Esophagus muscularis mucosa (tissue), 4 donors: ENCODE measurements at places on chromosomes 7 and 10. TPM values are rescaled to one million over a fixed set of nuclear protein-coding genes. Genes with fewer than 3 reads are reported as not detected.

DNA sequence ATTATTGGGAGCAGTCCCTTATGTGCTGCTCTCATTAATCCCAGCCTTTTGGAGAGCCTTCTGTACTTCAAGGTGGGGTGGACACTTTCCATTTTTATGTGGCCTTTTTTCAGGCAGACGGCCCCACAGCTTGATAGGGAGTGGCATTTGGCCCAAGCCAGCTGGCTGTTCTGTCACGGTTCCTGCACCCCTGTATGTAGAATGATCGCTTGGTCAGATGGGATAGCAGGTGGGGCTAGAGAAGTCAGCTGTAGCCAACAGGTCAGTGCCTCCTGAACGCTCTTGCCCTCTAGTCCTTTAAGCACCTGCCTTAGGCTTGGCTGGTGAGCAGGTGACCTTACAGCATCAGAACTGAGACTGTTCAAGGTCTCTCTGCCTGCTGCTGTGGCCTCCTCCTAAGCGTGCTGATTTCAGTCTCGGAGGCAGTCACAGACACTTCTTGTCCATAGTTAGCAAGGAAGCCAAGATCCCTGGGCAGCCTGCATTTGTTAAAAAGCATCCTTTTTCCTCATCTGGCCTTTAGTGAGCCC lies 95.3 kb downstream of the LRRC4 start:
- no peaks in the 10 kb centered on the region for H3K27me3 ChIP-seq
- peaks cover 6% of the 10 kb centered on the region for H3K36me3 ChIP-seq
- no peak overlapping the region for H3K27ac ChIP-seq
- no peaks in the 10 kb centered on the region for H3K4me1 ChIP-seq

GRCh38 chr10:97508342-97508741 lies 9.6 kb downstream of the UBTD1 start:
- DNase-seq = no peak
- H3K4me3 ChIP-seq = no peak overlapping the region
- no peaks in the 10 kb centered on the region for H3K36me3 ChIP-seq
- H3K4me1 ChIP-seq = peaks cover 10% of the 10 kb centered on the region

GRCh38 chr7:15954671-15955354 lies 268.3 kb upstream of the MEOX2 start:
- no peaks in the 10 kb centered on the region for H3K4me1 ChIP-seq
- no peak overlapping the region for H3K4me3 ChIP-seq
- H3K27ac ChIP-seq = no peak overlapping the region

GRCh38 chr10:29859521-29860130 lies 199.8 kb downstream of the JCAD start:
- no peak for DNase-seq
- no peak overlapping the region for H3K4me3 ChIP-seq
- no peaks in the 10 kb centered on the region for H3K36me3 ChIP-seq
- peaks cover 41% of the 10 kb centered on the region for H3K4me1 ChIP-seq
- no peaks in the 10 kb centered on the region for H3K27me3 ChIP-seq

GRCh38 chr10:74021248-74022055 lies 23.5 kb downstream of the VCL start:
- H3K4me3 ChIP-seq = no peak overlapping the region
- H3K27me3 ChIP-seq = no peaks in the 10 kb centered on the region

DNA sequence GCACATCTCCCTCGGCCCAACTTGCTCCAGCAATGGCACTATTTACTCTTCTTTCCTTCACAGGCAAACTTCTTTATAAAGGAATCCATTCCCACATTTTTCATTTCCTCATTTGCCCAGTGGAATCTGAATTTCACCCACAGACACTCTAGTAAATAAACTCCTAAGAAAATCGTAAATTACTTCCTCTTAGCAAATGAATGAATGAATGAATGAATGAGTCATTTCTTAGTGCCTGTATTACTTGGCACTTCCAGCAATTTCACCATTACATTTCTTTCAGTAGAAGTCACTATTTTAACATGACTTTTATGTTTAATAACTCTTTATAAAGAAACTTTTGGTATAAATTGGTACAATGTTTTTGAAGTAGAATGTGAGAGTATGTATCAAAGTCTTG lies 55.7 kb downstream of the DDC start:
- no peaks in the 10 kb centered on the region for H3K4me1 ChIP-seq
- DNase-seq = no peak
- no peaks in the 10 kb centered on the region for H3K36me3 ChIP-seq

DNA sequence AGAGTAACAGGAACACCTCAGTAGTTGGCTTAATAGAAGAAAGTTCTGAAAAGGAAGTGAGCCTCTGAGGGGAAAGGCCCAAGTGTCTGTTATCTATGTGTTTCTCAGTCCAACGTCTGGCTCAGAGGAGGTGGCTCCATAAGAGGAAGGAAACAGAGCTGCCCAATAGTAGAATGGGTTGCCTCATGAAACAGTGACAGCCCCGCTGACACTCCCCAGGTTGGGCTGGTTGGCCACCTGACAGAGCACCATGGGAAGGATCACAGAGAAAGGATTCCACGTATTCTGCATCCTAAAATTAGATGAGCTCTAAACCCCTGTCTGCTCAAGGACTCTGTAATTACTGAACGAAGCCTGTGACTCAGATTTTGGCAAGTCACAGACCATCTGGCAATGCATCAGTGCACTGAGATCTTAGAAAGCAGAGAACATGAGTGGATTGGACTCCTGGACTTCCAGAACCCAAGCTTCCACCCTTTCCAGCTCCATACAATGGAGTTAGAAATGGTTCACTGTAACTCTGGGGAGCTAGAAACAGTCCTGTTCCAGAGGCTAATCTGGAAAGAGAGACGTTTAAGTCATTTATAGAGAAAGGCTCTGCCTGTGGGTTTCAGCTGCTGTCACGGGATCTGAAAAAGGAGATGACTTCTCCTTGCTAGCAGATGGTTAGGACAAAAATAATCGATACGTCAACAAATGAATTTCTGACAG lies 2.9 kb downstream of the PKD2L1 start:
- H3K27me3 ChIP-seq = no peaks in the 10 kb centered on the region
- H3K27ac ChIP-seq = no peak overlapping the region
- DNase-seq = no peak
- H3K4me1 ChIP-seq = no peaks in the 10 kb centered on the region

DNA sequence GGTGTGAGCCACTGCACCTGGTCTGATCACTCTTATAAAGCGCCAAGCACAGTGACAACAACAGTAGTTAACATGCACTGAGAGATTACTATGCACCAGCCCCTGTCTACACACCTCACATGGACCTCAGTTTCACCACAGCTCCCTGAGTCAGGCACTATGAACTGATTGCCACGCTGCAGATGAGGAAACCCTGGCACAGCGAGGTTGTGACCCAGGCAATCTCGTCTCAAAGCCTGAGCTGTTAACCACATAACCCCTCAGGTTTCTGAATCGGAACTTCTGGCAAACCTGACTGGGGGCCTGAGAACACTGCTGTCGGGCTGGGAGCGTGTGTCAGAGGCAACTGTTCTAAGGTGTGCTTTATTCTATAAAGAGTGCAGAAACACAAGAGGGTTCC lies 150.8 kb downstream of the RNF216 start:
- H3K27me3 ChIP-seq = no peaks in the 10 kb centered on the region
- H3K4me1 ChIP-seq = peaks cover 75% of the 10 kb centered on the region
- peak overlapping the region; percentile 47 for H3K27ac ChIP-seq
- no peak for DNase-seq

GRCh38 chr10:58291538-58292174 lies 22.7 kb downstream of the CISD1 start:
- H3K4me3 ChIP-seq = no peak overlapping the region
- no peak for DNase-seq
- H3K36me3 ChIP-seq = no peaks in the 10 kb centered on the region
- no peak overlapping the region for H3K27ac ChIP-seq

DNA sequence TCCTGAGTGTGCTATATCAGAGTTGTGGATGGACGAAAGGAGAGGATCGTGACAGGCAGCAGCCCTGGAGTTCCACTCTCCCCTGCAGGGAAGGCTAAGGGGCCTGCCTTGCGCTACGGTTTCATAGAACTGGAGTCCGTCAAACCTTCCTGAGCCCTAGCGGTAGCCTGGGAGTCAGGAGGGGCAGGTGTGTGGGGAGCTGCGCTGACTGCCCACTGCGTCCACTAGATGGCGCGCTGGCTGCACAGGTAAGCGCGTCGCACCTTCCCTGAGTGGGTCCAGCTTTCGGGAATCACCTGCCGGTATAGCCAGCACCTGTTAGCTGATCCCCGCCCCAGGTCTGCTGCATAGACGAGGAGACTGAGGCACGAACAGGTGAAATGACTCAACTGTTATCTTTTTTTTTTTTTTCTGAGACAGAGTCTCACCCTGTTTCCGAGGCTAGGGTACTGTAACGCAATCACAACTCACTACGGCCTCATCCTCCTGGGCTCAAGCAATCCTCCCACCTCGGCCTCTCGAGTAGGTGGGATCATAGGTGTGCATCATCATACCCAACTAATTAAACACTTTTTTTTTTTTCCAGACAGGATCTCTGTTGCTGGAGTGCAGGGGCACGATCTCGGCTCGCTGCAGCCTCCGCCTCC lies 20.2 kb upstream of the BAIAP2L1 start:
- H3K27me3 ChIP-seq = no peaks in the 10 kb centered on the region
- H3K27ac ChIP-seq = no peak overlapping the region
- no peaks in the 10 kb centered on the region for H3K36me3 ChIP-seq
- H3K4me1 ChIP-seq = no peaks in the 10 kb centered on the region

- no peaks in the 10 kb centered on the region for H3K4me1 ChIP-seq
- no peak overlapping the region for H3K4me3 ChIP-seq
- no peaks in the 10 kb centered on the region for H3K36me3 ChIP-seq
- DNase-seq = no peak
These were observed 270.5 kb upstream of the ETV1 start for GRCh38 chr7:14260011-14260410.

DNA sequence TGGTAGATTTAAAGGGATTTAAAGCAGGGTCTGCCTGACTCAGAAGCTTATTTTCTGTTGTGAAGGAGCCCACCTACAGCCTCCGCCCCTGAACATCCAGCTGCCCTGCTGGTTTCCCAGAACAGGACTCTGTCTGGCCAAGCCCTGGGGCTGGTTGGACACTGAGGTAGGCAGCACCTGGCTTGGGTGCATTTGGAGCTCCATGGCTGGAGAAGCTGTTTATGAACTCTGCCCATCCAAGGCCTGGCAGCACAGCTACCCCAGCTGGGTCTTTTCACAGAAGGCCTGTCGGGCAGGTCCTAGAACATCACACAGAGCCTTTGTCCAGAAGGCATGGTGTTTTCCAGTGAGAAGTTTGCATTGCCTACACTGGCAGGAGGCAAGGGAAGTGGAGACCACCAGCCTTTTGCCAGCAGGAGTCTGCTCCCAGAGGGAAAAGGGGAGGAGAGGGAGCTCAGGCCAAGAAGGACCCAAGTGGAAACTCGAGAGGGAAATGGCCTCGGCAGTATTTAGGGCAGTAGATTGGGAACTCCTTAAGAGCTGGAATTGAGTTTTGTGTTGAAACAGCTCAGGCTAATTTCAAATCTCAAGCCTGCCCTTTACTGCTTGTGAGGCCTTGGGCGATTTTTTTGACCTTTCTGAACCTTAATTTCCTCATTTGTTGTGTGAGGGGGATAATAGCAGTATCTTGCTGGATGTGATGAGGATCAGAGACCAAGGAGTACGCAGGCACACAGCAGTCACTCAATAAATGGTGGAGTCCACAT lies 12.3 kb upstream of the PDCD4 start:
- peaks cover 21% of the 10 kb centered on the region for H3K4me1 ChIP-seq
- DNase-seq = no peak
- H3K36me3 ChIP-seq = no peaks in the 10 kb centered on the region
- H3K27me3 ChIP-seq = no peaks in the 10 kb centered on the region

GRCh38 chr7:44796034-44796503 lies 412 bp upstream of the PPIA start:
- no peaks in the 10 kb centered on the region for H3K27me3 ChIP-seq
- DNase-seq = no peak
- H3K27ac ChIP-seq = peak overlapping the region; percentile 100
- peaks cover 44% of the 10 kb centered on the region for H3K4me1 ChIP-seq
- peaks cover 18% of the 10 kb centered on the region for H3K36me3 ChIP-seq

- no peaks in the 10 kb centered on the region for H3K4me1 ChIP-seq
- DNase-seq = no peak
- H3K36me3 ChIP-seq = no peaks in the 10 kb centered on the region
- H3K27ac ChIP-seq = no peak overlapping the region
These were observed 70.0 kb upstream of the PCBD1 start for GRCh38 chr10:70958396-70958795.

DNA sequence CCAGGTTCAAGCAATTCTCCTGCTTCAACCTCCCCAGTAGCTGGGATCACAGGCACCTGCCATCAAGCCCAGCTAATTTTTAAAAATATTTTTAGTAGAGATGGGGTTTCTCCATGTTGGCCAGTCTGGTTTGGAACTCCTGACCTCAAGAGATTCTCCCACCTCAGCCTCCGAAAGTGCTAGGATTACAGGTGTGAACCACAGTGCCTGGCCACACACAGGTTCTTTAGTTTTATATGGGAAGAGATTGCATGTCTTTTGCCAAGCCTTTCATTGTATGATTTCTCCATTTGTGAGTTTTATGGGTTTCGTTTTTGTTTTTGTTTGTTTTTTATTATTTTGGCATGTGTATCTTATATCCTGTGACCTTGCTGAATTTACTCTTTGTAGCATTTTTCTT lies 40.9 kb downstream of the C1GALT1 start:
- H3K4me1 ChIP-seq = peaks cover 7% of the 10 kb centered on the region
- no peak for DNase-seq
- no peak overlapping the region for H3K27ac ChIP-seq
- no peaks in the 10 kb centered on the region for H3K27me3 ChIP-seq
- H3K36me3 ChIP-seq = no peaks in the 10 kb centered on the region

DNA sequence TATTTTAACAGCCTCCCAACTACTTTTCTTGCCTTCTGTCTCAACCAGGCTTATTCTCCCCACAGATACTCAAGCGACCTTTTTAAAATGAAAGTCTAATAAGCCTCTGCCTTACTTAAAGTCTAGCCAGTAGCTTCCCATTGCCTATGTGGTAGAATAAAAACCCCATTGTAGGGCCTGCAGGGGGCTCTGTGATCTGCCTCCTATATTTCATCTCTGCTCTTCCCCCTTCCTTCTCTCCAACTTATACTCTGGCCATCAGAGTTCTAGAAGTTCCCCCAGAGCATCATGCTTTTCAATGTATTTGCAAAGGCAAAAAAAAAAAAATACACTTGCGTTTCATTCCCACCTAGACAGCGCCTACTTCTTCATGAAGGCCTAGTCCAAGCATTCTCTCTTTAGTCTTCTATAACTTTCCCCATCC lies 167.7 kb upstream of the ADO start:
- no peaks in the 10 kb centered on the region for H3K36me3 ChIP-seq
- no peak for DNase-seq
- H3K4me3 ChIP-seq = no peak overlapping the region
- H3K27ac ChIP-seq = peak overlapping the region; percentile 33
- peaks cover 4% of the 10 kb centered on the region for H3K4me1 ChIP-seq
- no peaks in the 10 kb centered on the region for H3K27me3 ChIP-seq

- H3K4me3 ChIP-seq = no peak overlapping the region
- H3K4me1 ChIP-seq = no peaks in the 10 kb centered on the region
- H3K36me3 ChIP-seq = no peaks in the 10 kb centered on the region
- no peak for DNase-seq
These were observed 285.4 kb downstream of the BAMBI start for GRCh38 chr10:28962768-28963167.

The OR13A1 gene
- total RNA-seq = not detected

The LOXL4 gene
- total RNA-seq = 19.4 TPM

The ANKRD7 gene
- total RNA-seq = 1.2 TPM

The AGAP9 gene
- 2.7 TPM for total RNA-seq

The IKZF1 gene
- 17.7 TPM for total RNA-seq

The GDF2 gene
- not detected for total RNA-seq
